ENCODE measurements at places on chromosomes 12 and 14.

DNA sequence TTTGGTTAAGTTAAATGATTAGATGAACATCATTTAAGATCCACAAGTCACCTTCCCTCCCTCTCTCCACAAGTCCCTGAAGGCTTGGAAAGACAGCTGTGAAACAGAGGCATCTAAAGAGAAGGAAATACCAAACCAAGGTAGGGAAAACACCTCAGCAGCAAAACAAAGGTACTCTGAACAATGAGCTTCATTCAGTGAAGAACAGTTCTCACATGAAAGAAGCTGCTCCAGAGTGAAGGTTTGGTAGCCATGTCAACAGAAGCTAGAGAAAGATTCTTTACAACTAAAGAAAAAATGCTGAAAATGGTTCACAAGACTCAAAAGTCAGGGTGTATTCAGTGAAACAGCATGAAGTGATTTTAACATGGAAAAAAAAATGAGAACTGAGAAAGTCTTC, 69.4 kb downstream of the FGD6 start:
- no peak for DNase-seq

- DNase-seq, result peak; percentile 49
Observed at GRCh38 chr14:106586098-106586704, 1059.8 kb downstream of the TMEM121 start.

- DNase-seq, result no peak
Observed at GRCh38 chr14:73452341-73453186, 5.8 kb downstream of the NUMB start.

GRCh38 chr12:44158746-44159145, 322.9 kb downstream of the TMEM117 start:
- DNase-seq, result no peak

- DNase-seq, result no peak
Observed at GRCh38 chr14:102560458-102561261, 31.8 kb upstream of the RCOR1 start.

Data from activated T-cell treated with anti-CD3 and anti-CD28 coated beads for 24 hours (primary cell).